ENCODE measurements at places on chromosomes 3 and 15. TPM values are rescaled to one million over a fixed set of nuclear protein-coding genes. Genes with fewer than 3 reads are reported as not detected.
A peak's percentile ranks its signal among the peaks of the same experiment; 100 is the strongest.

Gene AHSG
- 0.85 TPM for total RNA-seq

Gene CEMIP
- total RNA-seq: 0.46 TPM

Gene CHDH
- total RNA-seq: 24.1 TPM

Gene CCDC191
- 5.6 TPM for total RNA-seq

Gene GOLGA8F
- not detected for total RNA-seq

Gene ZNF860
- total RNA-seq: 8.9 TPM

DNA sequence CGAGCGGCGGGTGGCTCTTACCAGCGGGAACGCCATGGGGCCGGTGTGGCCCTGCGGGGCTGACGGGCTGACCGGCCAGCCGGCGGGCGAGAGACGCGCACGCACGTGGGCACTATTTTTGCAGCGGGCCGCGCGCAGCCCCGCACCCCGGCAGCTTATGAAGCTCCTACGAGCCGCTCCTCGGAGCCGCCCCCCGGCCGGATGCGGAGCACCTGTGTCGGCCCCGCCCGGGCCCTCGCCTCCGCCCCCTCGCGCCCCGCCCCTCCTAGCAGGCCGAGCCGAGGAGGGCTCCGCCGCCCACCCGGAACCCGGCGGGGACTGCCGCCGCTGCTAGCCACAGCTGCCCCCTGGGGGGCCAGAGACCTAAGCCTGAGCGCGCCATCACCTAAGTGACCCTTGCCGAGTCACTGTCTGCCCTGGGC, 683 bp upstream of the CPEB1 start:
- no peaks in the 10 kb centered on the region for H3K27me3 ChIP-seq
- H3K27ac ChIP-seq: peak overlapping the region; percentile 71
- DNase-seq: no peak
- H3K4me3 ChIP-seq: peak overlapping the region; percentile 57

GRCh38 chr15:59399465-59400102, 26.9 kb upstream of the MYO1E start:
- no peak for DNase-seq
- H3K27me3 ChIP-seq: no peaks in the 10 kb centered on the region
- no peak overlapping the region for H3K27ac ChIP-seq
- no peak overlapping the region for H3K4me3 ChIP-seq

GRCh38 chr3:189304465-189305351, 132.9 kb downstream of the TPRG1 start:
- peak; percentile 30 for DNase-seq
- no peaks in the 10 kb centered on the region for H3K27me3 ChIP-seq
- H3K4me3 ChIP-seq: no peak overlapping the region
- no peaks in the 10 kb centered on the region for H3K36me3 ChIP-seq

- H3K36me3 ChIP-seq: no peaks in the 10 kb centered on the region
- H3K4me1 ChIP-seq: peaks cover 9% of the 10 kb centered on the region
- H3K27ac ChIP-seq: no peak overlapping the region
- no peak overlapping the region for H3K4me3 ChIP-seq
These were observed 2.5 kb upstream of the DPH6 start for GRCh38 chr15:35548435-35548834.

DNA sequence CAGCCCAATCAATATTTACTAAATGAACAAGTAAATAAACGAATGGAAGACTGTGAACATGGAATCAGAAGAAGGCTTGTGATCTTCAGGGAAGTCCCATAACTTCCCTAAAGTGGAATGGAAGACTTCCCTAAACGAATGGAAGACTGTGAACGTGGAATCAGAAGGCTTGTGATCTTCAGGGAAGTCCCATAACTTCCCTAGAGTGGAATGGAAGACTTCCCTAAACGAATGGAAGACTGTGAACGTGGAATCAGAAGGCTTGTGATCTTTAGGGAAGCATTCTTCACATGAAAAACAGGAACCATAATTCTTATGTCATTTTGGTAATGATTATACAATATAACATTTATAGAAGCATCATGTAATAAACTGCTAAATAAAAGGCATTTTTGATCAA, 38.8 kb downstream of the EOGT start:
- H3K27me3 ChIP-seq: no peaks in the 10 kb centered on the region
- no peak overlapping the region for H3K4me3 ChIP-seq
- no peaks in the 10 kb centered on the region for H3K4me1 ChIP-seq
- peaks cover 6% of the 10 kb centered on the region for H3K36me3 ChIP-seq
- no peak for DNase-seq

- no peak for DNase-seq
- no peaks in the 10 kb centered on the region for H3K36me3 ChIP-seq
- H3K4me1 ChIP-seq: no peaks in the 10 kb centered on the region
- no peak overlapping the region for H3K4me3 ChIP-seq
- no peak overlapping the region for H3K27ac ChIP-seq
These were observed 35.2 kb downstream of the MYZAP start for GRCh38 chr15:57626713-57627440.

GRCh38 chr15:101016581-101016980, 97.4 kb downstream of the LRRK1 start:
- H3K27me3 ChIP-seq: no peaks in the 10 kb centered on the region
- no peaks in the 10 kb centered on the region for H3K4me1 ChIP-seq
- H3K36me3 ChIP-seq: peaks cover 21% of the 10 kb centered on the region
- H3K4me3 ChIP-seq: no peak overlapping the region
- no peak for DNase-seq

DNA sequence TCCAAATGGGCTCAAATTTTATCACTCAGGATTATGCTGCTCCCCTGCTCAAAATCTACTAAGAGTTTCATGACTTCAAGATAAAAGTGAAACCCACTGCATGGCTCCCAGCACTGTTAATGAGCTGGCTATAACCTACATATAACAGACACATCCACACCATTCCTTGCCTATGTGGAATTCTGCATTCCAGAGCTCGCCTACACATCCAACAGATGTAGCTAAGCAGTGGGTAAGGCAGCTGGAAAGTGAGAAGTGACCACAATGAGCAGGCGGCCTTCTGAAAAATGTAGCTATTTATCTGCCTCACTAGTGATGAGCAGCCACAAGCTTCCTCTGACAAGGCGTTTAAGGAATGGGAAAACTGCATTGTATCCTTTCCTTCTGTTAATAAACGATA, 92.0 kb upstream of the TRIM42 start:
- no peak overlapping the region for H3K27ac ChIP-seq
- peaks cover 8% of the 10 kb centered on the region for H3K27me3 ChIP-seq
- H3K4me3 ChIP-seq: no peak overlapping the region
- DNase-seq: no peak

GRCh38 chr15:35606450-35606779, 60.5 kb upstream of the DPH6 start:
- H3K27me3 ChIP-seq: no peaks in the 10 kb centered on the region
- H3K4me3 ChIP-seq: no peak overlapping the region
- H3K4me1 ChIP-seq: no peaks in the 10 kb centered on the region
- no peaks in the 10 kb centered on the region for H3K36me3 ChIP-seq
- no peak for DNase-seq

DNA sequence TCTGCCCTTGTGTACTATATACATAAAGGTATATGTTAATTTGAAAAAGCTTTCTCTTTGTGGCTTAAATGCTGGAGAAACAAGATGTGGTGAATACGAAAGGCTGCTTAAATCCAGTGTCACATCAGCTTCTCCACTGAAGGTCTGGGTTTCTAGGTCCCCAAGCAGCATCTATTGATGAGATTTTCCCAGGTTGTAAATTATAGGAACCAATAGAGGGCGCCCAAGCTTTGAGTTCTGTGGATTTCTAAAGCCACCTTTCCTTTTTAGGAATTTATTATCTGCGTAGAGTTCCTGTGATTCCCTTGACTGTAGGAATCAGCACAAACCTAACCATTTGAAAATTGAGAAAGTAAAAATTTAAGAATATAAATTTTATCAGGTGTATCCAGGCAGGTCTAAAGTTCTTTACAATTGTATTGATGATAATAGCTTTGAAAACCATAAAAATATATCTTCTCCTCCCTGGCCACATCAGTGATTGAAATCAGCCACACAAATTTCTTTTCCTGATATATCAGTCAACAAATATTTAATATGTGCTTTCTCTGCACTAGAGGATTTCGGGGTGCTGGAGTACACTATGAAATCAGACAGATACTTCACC, 88.3 kb upstream of the ADAMTSL3 start:
- H3K36me3 ChIP-seq: no peaks in the 10 kb centered on the region
- no peak overlapping the region for H3K27ac ChIP-seq
- no peak overlapping the region for H3K4me3 ChIP-seq
- no peaks in the 10 kb centered on the region for H3K4me1 ChIP-seq
- no peaks in the 10 kb centered on the region for H3K27me3 ChIP-seq

DNA sequence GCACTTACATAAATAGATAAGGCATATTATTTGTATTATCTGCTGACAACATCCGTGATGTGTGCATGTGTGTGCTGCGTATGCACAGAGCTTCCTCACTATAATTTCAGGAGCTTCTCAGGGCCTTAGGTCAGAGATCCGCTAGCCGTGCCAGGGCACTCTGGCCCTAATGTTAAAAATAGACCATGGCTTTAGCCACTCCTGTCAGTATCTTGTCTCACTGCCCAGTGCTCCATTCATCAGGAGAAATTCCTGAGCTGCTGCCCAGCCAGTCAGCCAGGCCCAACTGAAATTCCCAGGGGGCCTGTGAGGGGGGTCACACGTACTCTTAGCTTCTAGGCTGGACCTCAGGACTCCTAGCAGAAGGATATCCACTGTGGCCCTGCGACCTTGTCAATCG, 70.0 kb upstream of the ABHD2 start:
- peaks cover 32% of the 10 kb centered on the region for H3K4me1 ChIP-seq
- H3K4me3 ChIP-seq: no peak overlapping the region
- DNase-seq: no peak
- H3K27ac ChIP-seq: peak overlapping the region; percentile 92

GRCh38 chr3:1971780-1972179, 126.9 kb upstream of the CNTN4 start:
- no peaks in the 10 kb centered on the region for H3K36me3 ChIP-seq
- H3K4me1 ChIP-seq: no peaks in the 10 kb centered on the region
- no peak for DNase-seq
- H3K27ac ChIP-seq: no peak overlapping the region
- no peak overlapping the region for H3K4me3 ChIP-seq

- no peak overlapping the region for H3K27ac ChIP-seq
- peak; percentile 15 for DNase-seq
These were observed 23.7 kb downstream of the ALPK3 start for GRCh38 chr15:84840741-84841429.

DNA sequence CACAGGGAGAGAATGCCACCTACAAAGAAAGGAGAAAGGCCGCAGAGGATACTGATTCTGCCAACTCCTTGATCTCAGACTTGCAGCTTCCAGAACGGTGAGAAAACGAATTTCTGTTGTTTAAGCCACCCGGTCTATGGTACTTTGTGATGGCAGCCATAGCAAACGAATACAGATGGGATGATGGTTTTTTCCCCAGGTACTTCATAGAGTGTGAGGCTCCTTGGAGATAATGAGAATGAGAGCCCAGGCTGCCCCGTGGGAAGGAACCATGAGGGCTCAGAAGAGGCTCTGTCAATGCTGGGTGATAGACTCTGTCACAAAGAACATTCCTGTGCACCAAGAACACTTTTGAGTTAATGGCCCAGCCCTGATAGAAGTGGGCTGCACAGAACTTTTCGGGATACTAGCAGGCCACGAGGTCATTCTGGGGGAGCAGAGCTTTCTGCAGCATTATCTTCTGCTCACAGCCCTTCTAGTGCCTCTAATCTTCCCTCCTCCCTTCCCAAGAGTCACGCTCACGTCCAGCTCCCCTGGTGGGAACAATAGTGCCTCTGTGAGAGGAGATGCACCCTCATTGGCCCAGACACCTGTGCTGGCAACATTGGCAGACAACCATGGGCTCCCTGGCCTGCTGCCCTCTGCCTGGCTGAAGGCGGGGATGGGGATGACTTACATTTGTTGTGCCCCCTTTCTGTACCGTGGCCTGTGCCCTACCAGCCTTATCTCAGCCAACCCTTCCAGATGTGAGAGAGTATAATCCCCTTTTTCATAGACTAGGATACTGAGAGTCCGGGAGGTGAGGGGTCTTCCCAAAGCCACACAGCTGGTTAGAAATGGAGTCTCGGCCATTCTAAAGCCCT, 5.2 kb upstream of the RLBP1 start:
- H3K27me3 ChIP-seq: no peaks in the 10 kb centered on the region
- no peak for DNase-seq
- H3K4me1 ChIP-seq: no peaks in the 10 kb centered on the region
- no peak overlapping the region for H3K27ac ChIP-seq

DNA sequence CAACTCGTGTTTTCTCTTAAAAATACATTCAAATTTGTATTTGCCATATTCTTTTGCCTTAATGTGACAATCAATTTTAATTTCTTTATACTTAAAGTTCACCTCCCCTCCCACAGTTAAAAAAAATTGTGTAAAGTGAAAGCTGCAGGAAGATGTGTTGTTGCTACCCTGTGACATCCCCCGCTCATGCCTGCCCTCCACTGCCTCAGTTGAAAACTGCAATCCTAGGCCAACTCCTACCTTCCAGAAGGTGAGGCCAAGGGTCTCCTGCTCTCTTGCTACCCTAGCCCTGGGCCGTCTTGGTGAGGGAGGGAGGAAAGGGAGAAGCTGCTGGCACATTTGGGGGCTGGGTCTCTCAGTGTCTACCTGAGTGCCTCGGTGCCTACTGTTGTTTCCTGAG, 57.0 kb upstream of the CMTM7 start:
- H3K27ac ChIP-seq: no peak overlapping the region
- H3K4me1 ChIP-seq: no peaks in the 10 kb centered on the region
- no peak for DNase-seq
- no peak overlapping the region for H3K4me3 ChIP-seq
- no peaks in the 10 kb centered on the region for H3K36me3 ChIP-seq
